ENCODE measurements at places on chromosomes 12 and 14.

GRCh38 chr12:6178981-6179761 is 21.0 kb upstream of the CD9 start:
- DNase-seq, result no peak

DNA sequence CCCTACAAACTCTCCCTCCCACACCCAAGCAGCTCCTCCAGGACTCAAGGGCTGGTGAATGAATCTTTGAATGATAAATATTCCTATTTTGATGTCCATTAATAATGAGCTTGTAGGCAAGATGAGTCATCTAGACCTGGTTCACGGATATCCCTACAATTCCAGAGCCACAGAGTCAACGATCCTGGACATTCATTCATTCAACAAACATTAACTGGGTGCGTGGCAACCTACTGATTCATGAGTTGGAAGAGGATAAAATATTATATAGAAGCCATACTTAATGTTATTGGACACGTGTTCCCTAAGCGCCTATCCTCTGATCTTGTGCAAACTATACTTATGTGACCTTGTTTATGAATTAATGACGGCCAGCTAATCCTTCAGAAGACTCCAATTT is 420 bp upstream of the OTUB2 start:
- DNase-seq, result no peak

DNA sequence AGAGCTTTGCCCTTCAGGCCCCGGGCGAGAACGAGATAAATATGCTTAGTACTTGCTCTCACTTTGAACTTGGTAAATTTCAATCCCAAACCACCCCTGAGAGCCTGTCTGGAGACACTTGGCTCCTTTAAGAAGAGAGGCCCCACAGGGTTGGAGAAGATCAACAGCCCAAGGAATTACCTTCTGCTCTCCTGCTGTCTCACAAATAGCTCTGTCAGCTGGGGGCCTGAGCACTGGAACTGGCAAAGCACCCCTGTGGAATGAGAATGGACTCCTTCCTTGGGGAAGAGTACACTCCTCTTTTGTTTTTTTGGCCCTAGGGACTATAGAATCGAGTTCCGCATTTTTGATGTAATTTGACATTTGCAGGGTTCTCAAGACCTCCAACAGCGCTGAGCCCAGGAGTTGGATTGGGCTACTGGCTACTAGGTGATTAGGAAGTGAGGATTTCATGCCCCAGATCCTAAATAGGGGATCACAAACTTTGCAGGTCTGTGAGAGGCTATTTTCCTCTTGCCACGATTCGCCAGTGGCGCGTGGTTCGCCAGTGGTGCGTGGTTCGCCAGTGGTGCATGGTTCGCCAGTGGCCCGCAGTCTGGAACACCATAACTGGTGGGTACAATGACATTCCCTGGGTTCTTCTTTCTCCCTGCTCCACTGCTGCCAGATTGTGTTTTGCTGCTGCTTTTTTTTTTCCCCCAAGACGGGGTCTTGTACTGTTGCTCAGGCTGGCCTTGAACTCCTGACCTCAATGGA is 17.8 kb upstream of the MEG3 start:
- no peak for DNase-seq

DNA sequence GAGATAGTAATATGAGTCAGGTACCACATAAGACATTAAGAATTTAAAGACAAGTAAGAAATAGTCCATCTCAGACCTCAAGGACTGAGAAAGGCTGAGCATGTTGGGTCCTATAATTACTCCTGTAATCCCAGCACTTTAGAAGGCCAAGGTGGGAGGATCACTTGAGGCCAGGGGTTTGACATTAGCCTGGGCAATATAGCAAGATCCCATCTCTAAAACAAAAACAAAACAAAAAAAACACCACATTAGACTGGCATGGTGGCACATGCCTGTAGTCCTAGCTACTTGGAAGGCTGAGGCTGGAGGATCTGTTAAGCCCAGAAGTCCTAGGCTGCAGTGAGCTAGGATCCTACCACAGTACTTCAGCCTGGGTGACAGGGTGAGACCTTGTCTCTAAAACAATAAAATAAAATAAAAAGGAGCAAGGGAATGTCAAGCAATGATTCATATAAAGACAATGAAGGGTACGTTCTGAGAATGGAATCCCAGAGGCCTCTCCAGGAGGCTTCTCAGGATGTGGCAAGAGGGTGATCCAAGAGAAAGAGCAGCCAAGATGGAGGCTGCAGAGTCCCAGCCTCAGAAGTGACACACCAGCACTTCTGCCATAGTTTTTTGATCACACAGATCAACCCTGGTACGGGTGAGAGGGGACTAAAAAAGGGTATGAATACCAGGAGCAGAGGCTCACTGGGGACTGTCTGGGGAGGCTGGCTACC is 206.4 kb downstream of the CRADD start:
- no peak for DNase-seq

GRCh38 chr12:117033382-117034221 is 65.6 kb downstream of the TESC start:
- no peak for DNase-seq

DNA sequence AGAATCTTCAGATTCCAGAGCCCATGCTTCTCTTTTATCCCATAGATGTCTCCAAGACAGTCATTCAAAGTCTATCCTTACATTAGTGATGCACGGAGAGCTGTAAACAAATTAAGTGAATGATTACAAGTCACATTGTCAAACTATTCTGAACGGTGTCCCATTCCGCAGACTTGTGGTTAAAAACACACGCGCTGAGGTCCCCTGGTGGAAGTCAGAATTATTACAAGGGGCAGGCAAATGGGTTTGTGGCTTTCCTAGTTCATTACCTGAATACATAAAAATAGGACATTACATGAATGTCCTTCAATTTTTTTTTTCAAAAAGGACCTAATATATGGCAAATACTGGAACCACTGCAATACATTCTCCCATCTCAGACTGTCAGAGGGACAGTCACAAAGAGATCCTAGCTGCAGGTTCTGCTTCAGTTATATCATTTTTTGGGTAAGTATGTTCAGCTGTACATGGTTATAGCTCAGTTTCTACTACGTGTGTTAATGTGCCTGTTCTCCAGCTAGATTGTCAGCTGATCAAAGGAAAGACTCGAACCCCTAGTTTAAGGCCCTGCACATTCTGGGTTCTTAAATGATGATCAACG is 53.1 kb upstream of the STON2 start:
- no peak for DNase-seq

DNA sequence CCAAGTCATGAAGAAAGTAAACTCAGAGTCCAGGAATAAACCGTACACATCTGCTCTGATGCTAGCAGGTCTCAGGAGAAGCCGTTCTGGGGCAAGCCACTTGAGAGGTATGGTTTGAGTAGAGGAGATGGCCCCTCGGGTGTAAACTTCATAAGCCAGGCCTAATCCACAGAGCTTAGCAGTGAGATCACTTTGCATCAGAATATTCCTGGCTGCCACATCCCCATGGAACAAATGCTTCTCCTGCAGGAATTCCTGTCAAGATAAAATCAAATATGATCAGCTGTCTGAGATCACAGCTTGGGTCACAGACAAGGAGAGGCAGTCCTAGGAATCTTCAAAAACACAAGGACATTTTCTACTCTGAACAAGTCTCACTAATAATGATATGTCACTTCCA is 11.2 kb upstream of the MAGOHB start:
- DNase-seq, result no peak

GRCh38 chr12:32535288-32535999 is 136.1 kb downstream of the FGD4 start:
- DNase-seq, result no peak

DNA sequence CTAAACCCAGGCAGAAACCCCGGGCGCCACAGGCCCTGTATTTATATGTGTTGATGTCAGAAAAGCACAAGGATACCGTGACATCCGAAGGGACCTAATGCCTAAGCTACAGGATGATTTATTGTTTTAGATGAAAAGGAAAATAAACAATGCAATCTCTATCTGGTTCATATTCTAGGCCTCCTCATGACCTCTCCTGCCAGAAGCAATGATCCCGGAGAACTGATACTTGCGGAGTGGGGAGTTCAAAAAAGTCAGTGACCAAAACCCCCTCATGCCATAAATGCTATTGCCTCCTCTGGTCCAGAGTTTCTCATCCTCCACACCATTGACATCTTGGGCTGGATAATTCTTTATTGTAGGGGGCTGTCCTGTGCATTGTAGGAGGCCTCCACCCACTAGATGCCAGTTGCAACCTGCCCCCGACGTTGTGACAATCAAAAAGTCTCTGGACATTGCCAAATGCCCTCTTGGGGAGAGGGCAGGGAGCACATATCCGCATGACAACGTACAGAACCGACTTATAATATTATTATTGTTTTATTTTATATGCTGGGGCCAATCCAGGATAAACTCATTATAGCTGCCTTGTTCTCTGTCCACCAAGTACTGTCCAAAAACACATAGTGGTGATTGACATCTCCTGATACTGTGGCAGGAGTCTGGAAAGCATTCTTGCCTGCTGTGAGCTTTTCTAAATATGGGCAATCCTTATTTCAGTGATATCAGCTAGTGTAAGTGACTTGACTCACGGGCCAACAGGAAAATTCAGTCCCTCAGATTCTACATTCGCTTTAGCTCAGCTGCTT is 1.1 kb upstream of the CSRP2 start:
- DNase-seq, result no peak

DNA sequence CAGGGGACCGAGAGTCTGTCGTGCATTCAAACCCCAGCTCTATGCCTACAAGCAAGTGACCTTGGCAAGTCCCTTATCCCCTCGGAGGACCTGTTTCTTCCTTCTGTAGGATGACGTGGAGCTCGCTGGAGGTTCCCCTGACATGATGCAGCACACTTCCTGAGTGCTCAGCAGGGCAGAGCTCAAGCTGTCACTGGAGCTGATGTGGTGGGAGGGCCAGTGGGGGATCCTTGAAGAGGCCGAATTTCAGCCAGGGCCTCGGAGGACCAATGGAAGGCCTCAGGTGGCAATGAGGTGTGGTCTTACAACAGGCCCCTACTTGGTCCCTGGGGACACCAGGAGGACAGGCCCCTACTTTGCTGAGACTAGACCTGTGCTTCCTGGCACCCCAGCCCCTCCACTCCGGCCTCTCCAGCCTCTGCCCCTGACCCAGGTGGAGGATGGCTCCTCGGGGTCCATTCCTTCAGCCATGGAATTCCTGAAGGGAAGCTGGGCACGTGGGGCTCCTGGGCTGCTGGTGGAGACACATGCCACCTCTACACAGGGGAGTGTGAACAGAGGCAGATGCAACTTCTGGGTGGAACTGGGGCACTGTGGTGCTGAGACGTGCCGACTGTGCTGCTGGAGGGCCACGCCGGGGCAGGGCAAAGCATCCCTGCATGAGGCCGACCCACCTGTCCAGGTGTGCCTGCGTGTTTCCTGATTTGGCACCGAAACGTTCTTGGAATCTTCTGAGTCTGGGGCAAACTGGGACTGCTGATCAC is 18.7 kb upstream of the KIF26A start:
- DNase-seq, result no peak

DNA sequence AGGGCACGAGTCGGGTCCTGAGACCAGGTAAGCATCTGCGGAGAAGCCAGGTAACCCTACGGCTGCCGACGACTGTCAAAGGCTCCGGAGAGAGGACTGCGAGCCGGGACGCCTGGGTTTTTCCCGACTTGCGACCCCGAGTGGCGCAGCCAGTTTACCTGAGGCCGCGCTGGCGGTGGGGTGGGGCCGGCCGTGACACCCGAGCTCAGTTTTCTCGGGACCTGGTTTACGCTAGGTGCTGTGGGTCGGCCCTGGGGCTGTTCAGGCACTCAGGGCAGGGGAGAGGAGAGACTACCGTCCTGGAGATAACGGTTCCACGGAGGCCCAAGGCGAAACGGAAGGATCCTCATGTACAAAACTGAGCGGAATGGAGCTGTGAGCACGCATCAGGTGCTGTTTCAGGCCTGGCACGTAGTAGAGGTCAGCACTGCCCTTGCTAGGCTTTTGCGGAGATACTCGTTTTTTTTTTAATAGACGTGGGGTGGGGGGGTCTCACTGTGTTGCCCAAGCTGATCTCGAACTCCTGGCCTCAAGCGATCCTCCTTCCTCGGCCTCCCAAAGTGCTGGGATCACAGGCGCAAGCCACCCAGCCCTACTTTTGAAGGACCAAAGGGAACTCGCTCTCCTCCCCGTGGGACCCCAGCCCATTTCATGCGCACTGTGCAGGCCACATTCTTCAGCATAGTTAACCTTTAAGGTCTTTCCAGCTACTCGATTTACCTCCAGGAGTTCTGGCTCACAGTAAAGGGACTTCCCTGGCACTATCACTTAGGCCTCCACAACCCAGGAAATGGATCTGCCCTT is 471 bp downstream of the MTRFR start:
- DNase-seq, result no peak

- DNase-seq, result no peak
Observed at GRCh38 chr12:104248444-104248843, 32.9 kb downstream of the TXNRD1 start.

- DNase-seq, result no peak
Observed at GRCh38 chr12:28507033-28507432, 316.8 kb downstream of the CCDC91 start.

GRCh38 chr14:93868165-93868564 is 59.0 kb upstream of the FAM181A start:
- DNase-seq, result no peak

DNA sequence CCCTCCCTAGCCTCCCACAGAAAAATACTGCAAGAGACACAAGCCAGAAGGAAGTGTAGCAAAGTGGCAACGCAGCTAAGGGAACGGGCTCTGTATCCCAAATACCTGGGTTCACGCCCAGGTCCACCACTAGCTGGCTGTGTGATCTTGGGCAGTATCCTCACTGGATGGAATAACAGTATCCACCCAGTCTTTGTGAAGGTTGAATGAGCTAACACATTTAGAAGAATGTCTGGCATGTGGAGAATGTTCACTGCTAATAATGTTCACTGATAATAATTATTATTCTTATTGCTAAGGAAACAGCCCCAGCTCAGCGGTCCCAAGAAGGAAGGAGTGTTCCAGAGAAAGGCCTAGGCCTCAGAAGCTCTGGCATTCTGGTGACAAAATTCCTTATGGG is 70.9 kb downstream of the VWF start:
- DNase-seq, result no peak

GRCh38 chr14:64502887-64503433 is 678 bp downstream of the ZBTB25 start:
- no peak for DNase-seq

DNA sequence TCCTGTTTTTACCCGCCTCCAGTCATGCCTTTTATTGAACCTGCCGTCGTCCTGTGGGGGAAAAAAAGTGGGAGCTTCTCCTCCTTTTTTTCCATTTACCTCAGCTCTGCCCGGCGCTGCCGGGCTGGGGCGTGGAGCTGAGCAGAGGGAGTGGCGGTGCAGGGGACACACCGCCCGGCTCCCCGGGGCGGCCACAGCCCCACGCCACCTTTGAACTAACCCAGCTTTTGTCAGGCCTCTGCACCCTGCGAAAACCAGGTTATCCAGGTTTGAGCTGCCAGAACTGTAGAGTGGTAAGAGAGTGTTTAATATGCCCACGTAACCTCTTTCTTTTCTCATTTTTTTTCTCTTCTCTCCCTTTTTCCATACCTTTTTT is 161.0 kb upstream of the FKBP4 start:
- no peak for DNase-seq

- no peak for DNase-seq
Observed at GRCh38 chr12:69095765-69096477, 143.4 kb upstream of the CPSF6 start.

DNA sequence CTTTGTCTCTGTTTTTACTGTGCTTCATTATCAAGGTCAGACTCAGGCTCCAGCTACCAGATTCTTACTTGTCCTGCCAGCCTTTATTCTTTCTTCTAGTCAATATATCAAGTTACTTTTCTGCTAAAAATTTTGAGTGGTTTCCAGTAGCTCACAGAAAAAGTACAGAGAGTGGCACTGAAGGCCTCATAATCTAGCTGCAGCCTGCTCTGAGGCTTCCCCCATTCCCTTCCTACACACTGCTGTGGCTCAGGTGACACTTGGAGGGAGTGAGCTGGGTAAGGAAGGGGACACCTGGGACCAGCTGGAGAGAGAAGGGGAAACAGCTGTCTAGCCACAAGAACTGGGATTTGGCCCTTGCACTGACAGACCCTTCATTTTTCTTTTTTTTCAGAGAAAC is 25.4 kb downstream of the TTC6 start:
- no peak for DNase-seq

Measured in cerebellar nuclear complex (tissue), 1 donor.